Uterus (tissue), 4 donors: ENCODE measurements at places on chromosomes 7 and 10.

GRCh38 chr10:7789390-7789789 lies 1.4 kb downstream of the ATP5F1C start:
- H3K4me3 ChIP-seq: peak overlapping the region; percentile 83
- peaks cover 6% of the 10 kb centered on the region for H3K4me1 ChIP-seq
- DNase-seq: no peak
- H3K27me3 ChIP-seq: no peaks in the 10 kb centered on the region
- H3K27ac ChIP-seq: no peak overlapping the region

DNA sequence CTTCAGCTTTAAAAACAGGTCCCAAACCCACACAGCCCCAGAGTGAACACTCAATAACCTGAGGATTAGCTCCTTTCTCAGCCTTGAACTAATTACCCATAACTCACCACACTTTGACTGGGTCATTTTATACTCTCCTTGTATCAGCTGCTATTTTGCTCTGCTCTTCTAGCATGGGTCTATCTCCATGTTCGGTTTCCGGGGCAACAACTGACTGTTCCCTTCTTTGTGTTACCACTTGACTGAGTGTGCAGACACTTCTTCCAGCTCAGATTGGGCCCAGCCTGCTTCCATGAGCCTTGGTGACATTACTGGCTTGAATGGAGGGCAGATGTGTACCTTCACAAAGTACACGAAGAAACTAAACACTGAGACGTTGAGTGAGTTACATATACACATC lies 31.5 kb upstream of the PRPS1L1 start:
- no peak overlapping the region for H3K27ac ChIP-seq
- DNase-seq: no peak
- H3K27me3 ChIP-seq: no peaks in the 10 kb centered on the region
- no peak overlapping the region for H3K4me3 ChIP-seq
- H3K36me3 ChIP-seq: no peaks in the 10 kb centered on the region

- no peaks in the 10 kb centered on the region for H3K36me3 ChIP-seq
- H3K27ac ChIP-seq: no peak overlapping the region
- H3K27me3 ChIP-seq: no peaks in the 10 kb centered on the region
- H3K4me1 ChIP-seq: no peaks in the 10 kb centered on the region
- H3K4me3 ChIP-seq: no peak overlapping the region
These were observed 186.0 kb downstream of the KIF20B start for GRCh38 chr10:89887406-89887805.

- H3K27ac ChIP-seq: no peak overlapping the region
- no peaks in the 10 kb centered on the region for H3K36me3 ChIP-seq
- DNase-seq: no peak
- no peak overlapping the region for H3K4me3 ChIP-seq
- H3K4me1 ChIP-seq: no peaks in the 10 kb centered on the region
These were observed 617.7 kb downstream of the NRG3 start for GRCh38 chr10:82492647-82493046.

GRCh38 chr10:131802996-131803395 lies 97.8 kb upstream of the PPP2R2D start:
- no peak overlapping the region for H3K4me3 ChIP-seq
- H3K36me3 ChIP-seq: no peaks in the 10 kb centered on the region
- no peaks in the 10 kb centered on the region for H3K4me1 ChIP-seq
- no peak overlapping the region for H3K27ac ChIP-seq
- H3K27me3 ChIP-seq: no peaks in the 10 kb centered on the region

GRCh38 chr10:88853155-88853881 lies 1.7 kb upstream of the ANKRD22 start:
- no peak overlapping the region for H3K27ac ChIP-seq
- no peaks in the 10 kb centered on the region for H3K27me3 ChIP-seq
- DNase-seq: no peak
- no peaks in the 10 kb centered on the region for H3K36me3 ChIP-seq

DNA sequence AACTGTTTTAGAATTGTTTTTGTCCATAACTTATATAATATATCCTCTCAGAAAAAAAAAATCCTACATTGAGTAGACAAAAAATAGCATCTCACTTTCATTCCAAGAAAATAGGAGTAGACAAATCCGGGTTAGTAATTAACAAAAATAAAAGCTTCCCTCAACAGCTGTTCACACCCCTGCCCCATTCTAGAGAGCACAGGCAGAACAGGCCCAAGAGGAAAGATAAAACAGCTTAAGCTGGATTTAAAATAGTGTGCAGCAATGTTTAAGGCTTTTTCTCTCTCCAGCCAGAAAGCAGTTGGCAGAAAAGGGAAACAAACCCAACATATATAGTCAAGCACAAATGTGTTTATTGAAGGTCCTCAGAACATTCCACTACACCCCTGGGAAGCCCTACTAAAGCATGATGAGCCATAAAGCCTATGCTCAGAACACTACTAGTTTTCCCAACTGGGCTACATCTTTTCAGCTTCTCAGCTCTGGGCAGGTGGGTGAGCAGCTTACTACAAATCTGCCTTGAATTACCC lies 189.9 kb downstream of the MTERF1 start:
- H3K36me3 ChIP-seq: no peaks in the 10 kb centered on the region
- no peak overlapping the region for H3K27ac ChIP-seq
- H3K4me3 ChIP-seq: no peak overlapping the region
- H3K4me1 ChIP-seq: no peaks in the 10 kb centered on the region

DNA sequence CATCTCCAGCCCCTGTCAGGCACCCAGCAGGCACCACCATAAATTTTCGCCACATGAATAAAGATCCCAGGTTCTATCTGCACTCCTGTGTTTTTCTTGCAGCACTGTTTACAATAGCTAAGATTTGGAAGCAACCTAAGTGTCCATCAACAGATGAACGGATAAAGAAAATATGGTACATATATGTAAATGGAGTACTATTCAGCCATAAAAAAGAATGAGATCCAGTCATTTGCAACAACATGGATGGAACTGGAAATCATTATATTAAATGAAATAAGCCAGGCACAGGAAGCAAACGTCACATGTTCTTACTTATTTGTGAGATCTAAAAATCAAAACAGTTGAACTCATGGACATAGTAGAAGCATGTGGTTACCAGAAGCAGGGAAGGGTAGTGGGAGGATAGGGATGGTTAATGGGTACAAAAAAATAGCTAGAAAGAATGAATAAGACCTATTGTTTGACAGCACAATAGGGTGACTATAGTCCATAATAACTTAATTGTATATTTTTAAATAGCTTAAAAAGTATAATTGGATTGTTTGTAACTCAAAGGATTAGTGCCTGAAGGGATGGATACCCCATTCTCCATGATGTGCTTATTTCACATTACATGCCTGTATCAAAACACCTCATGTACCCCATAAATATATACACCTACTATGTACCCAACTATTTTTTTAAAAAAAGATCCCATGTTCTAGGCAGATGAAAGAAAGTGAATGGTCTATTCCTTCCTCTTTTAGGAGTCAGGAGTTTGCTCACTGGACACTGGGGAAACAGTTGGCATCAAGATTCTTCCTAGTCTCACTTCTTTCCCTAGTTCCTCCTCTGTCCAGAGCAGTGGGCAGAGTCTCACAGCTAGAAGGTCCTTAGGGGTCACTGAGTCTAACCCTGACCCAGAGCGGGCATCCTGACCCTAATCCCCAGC lies 1.0 kb upstream of the NPFFR1 start:
- no peaks in the 10 kb centered on the region for H3K4me1 ChIP-seq
- H3K27me3 ChIP-seq: peaks cover 20% of the 10 kb centered on the region
- H3K36me3 ChIP-seq: no peaks in the 10 kb centered on the region
- no peak overlapping the region for H3K4me3 ChIP-seq

DNA sequence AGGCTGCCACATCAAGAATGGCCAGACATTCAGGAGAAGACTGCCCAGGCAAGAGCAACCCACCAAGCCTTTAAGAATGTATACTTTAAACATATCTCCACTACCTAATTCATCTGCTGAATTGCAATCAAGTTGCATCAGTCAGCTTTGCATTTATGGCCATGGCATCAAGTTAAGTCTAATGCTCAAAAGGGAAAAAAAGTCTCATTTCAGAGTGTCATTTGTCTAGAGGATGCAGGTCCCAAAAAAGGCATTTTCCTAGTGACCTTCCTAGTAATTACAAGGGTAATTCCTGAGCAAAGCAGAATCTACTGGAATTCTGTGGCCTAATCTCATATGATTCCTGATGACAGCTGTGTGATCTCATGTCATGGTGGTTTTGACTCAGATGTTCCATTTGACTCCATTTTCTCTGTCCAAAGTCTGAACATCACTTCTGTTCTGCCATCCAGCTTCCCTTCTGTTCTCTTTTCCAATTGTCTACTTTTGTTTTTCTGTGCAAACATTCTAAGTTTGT lies 7.3 kb upstream of the CABCOCO1 start:
- no peak overlapping the region for H3K27ac ChIP-seq
- no peak for DNase-seq
- H3K4me3 ChIP-seq: no peak overlapping the region
- no peaks in the 10 kb centered on the region for H3K36me3 ChIP-seq
- H3K4me1 ChIP-seq: no peaks in the 10 kb centered on the region

GRCh38 chr7:149172534-149172920 lies 22.8 kb upstream of the ZNF282 start:
- no peaks in the 10 kb centered on the region for H3K36me3 ChIP-seq
- DNase-seq: no peak
- no peak overlapping the region for H3K4me3 ChIP-seq
- no peaks in the 10 kb centered on the region for H3K4me1 ChIP-seq

DNA sequence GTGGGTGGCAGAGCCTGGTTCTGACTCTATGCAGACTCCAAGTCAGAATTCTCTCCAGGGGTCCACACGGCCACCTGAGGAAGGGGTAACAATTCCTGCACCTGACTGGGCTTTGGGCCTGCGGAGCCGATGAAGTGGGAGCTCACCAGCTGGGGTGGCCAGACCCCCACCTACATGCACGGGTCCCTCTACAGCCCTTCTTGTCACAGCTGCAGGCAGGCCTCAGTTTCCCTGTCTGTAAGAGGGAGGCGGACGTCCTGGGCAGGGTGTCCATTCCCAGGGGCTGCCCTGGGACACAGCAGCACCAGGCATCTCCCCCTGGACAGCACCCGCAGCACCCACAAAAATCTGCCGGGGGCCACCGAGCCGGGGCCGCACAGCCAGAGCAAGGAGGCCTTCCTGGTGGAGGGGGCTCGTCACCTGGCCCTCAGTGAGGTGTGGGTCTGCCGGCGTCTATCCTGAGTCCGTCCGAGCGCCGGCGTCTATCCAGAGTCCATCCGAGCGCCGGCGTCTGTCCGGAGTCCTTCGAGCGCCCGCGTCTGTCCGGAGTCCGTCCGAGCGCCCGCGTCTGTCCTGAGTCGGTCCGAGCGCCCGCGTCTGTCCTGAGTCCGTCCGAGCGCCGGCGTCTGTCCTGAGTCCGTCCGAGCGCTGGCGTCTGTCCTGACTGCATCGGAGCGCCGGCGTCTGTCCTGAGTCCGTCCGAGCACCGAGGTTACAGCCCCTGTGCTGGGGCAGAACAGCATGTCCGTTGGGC lies 65.1 kb downstream of the PDGFA start:
- no peaks in the 10 kb centered on the region for H3K27me3 ChIP-seq
- DNase-seq: no peak
- no peaks in the 10 kb centered on the region for H3K36me3 ChIP-seq
- H3K4me1 ChIP-seq: no peaks in the 10 kb centered on the region

DNA sequence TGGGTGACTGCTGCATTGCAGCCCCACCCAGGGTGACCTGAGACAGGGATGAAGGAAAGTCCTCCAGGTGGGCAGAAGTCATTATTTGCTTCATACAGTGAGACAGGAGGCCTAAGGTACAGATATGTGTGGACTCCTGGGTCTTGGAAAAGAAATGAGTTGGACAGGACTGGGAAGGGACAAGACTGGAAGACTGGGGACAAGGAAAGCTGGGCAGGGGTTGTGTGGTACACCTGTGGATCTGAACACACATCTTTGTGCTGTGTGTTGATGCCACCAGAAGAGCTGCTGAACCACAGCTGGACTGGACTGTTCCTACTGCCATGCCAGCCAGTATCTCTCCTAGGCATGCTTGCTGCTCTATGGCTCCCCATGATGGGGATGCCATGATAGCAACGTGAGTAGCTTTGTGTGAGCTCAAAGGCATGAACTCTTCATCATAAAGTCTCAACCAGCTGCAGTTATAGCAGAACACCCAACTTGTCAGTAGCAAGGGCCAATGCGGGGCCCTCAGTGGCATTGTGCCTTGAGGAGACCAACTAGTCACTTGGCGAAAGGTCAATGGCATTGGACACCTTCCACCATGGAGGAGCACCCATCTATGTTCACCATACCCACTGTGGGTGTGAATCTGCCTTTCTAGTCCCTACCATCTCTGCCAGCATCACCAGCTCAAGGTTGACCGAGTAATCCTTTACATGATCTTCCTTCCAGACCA lies 76.0 kb upstream of the GRB10 start:
- no peaks in the 10 kb centered on the region for H3K4me1 ChIP-seq
- no peak overlapping the region for H3K4me3 ChIP-seq
- no peak for DNase-seq
- no peaks in the 10 kb centered on the region for H3K27me3 ChIP-seq

GRCh38 chr7:8078418-8078817 lies 109.8 kb downstream of the GLCCI1 start:
- H3K4me3 ChIP-seq: no peak overlapping the region
- no peaks in the 10 kb centered on the region for H3K27me3 ChIP-seq
- no peaks in the 10 kb centered on the region for H3K36me3 ChIP-seq
- H3K4me1 ChIP-seq: no peaks in the 10 kb centered on the region
- no peak overlapping the region for H3K27ac ChIP-seq
- no peak for DNase-seq

DNA sequence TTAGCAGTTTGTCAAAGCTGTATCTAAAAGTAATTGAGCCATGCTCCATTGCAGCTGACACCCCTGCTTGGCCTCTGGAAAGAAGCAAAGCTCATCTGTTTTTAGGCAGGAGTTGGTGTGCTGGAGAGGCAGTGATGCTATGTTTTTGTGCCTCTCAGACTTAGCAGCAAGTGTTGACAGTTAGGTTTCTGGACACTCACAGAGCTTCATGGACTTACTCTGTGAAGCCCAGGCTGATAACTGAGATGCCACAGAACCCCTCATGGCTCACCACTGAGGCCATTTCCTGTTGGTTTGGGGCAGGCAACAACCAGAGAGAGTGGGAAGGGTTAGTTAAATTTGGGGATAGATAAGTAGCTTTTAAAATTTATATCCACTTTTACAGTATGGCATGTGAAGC lies 59.8 kb downstream of the BTAF1 start:
- no peak for DNase-seq
- no peak overlapping the region for H3K4me3 ChIP-seq
- no peaks in the 10 kb centered on the region for H3K27me3 ChIP-seq
- H3K4me1 ChIP-seq: no peaks in the 10 kb centered on the region

GRCh38 chr10:59675812-59676211 lies 33.8 kb downstream of the SLC16A9 start:
- no peaks in the 10 kb centered on the region for H3K27me3 ChIP-seq
- no peak for DNase-seq
- H3K36me3 ChIP-seq: no peaks in the 10 kb centered on the region
- H3K4me3 ChIP-seq: no peak overlapping the region
- peaks cover 9% of the 10 kb centered on the region for H3K4me1 ChIP-seq
